A549 treated with GW870086 at 1 μM for 4 hours (cell line): ENCODE measurements at places on chromosomes 1 and 21. TPM values are rescaled to one million over a fixed set of nuclear protein-coding genes. Genes with fewer than 3 reads are reported as not detected.

SH2D1B gene
- 0.10 to 0.15 TPM (median 0.10 TPM) in 5 replicates for total RNA-seq

TNNI3K gene
- 0.47 TPM in 1 of 5 replicates, not detected in the others for total RNA-seq

ANKRD34A gene
- 0.17 to 0.37 TPM (median 0.21 TPM) in 5 replicates for total RNA-seq

CA6 gene
- not detected in 5 replicates for total RNA-seq

ARHGEF16 gene
- total RNA-seq = 4.8 to 5.8 TPM (median 5.0 TPM) in 5 replicates

SAMD11 gene
- 16.9 to 31.9 TPM (median 30.4 TPM) in 5 replicates for total RNA-seq

SLC35F3 gene
- total RNA-seq = 4.0 to 5.4 TPM (median 5.3 TPM) in 5 replicates

HSPA6 gene
- 1.5 to 7.5 TPM (median 2.0 TPM) in 5 replicates for total RNA-seq

TCP10L gene
- total RNA-seq = 0.82 to 1.2 TPM (median 1.1 TPM) in 5 replicates

TPTE gene
- not detected in 5 replicates for total RNA-seq

SYNC gene
- 10.4 to 17.7 TPM (median 14.8 TPM) in 5 replicates for total RNA-seq

NES gene
- 1.1 to 1.4 TPM (median 1.2 TPM) in 5 replicates for total RNA-seq

DENND2D gene
- total RNA-seq = 1.2 to 1.5 TPM (median 1.4 TPM) in 5 replicates

FMO2 gene
- total RNA-seq = not detected in 5 replicates

LRRC7 gene
- total RNA-seq = not detected in 5 replicates

GABRD gene
- total RNA-seq = 0.23 to 1.1 TPM (median 0.63 TPM) in 5 replicates

SLC25A33 gene
- total RNA-seq = 2.5 to 3.6 TPM (median 3.0 TPM) in 5 replicates

ZBTB8A gene
- total RNA-seq = 3.0 to 4.1 TPM (median 3.4 TPM) in 5 replicates

VANGL2 gene
- 0.69 to 1.0 TPM (median 0.84 TPM) in 5 replicates for total RNA-seq

EXTL2 gene
- 5.6 to 8.7 TPM (median 7.7 TPM) in 5 replicates for total RNA-seq

TNFRSF9 gene
- total RNA-seq = 2.0 to 3.1 TPM (median 2.9 TPM) in 5 replicates

RAD54L gene
- 9.5 to 12.4 TPM (median 10.4 TPM) in 5 replicates for total RNA-seq

OR2M3 gene
- not detected in 5 replicates for total RNA-seq

KCNE2 gene
- total RNA-seq = not detected in 5 replicates

FCRL4 gene
- not detected in 5 replicates for total RNA-seq

FHAD1 gene
- 0.29 to 0.81 TPM (median 0.62 TPM) in 5 replicates for total RNA-seq

TNFRSF4 gene
- total RNA-seq = 0.12 to 0.22 TPM in 2 of 5 replicates, not detected in the others

KRTAP13-3 gene
- total RNA-seq = not detected in 5 replicates

PADI4 gene
- not detected in 5 replicates for total RNA-seq

MYOM3 gene
- 5.8 to 7.1 TPM (median 6.7 TPM) in 5 replicates for total RNA-seq

LAMC2 gene
- total RNA-seq = 21.1 to 27.1 TPM (median 24.9 TPM) in 5 replicates

FCRL1 gene
- total RNA-seq = not detected in 5 replicates

SCMH1 gene
- 10.8 to 13.9 TPM (median 12.9 TPM) in 5 replicates for total RNA-seq

SLAMF7 gene
- total RNA-seq = 1.1 to 2.8 TPM (median 1.8 TPM) in 5 replicates

MPL gene
- total RNA-seq = 0.07 to 0.30 TPM in 2 of 5 replicates, not detected in the others

CYP4A11 gene
- total RNA-seq = not detected in 5 replicates

TFF2 gene
- total RNA-seq = not detected in 5 replicates

S100A7A gene
- total RNA-seq = not detected in 5 replicates
